ENCODE measurements at places on chromosomes 16 and 17.

GRCh38 chr17:60602871-60603270 is 2.9 kb downstream of the PPM1D start:
- no peak for DNase-seq

GRCh38 chr17:28495635-28496034 is 10.5 kb upstream of the FOXN1 start:
- no peak for DNase-seq

DNA sequence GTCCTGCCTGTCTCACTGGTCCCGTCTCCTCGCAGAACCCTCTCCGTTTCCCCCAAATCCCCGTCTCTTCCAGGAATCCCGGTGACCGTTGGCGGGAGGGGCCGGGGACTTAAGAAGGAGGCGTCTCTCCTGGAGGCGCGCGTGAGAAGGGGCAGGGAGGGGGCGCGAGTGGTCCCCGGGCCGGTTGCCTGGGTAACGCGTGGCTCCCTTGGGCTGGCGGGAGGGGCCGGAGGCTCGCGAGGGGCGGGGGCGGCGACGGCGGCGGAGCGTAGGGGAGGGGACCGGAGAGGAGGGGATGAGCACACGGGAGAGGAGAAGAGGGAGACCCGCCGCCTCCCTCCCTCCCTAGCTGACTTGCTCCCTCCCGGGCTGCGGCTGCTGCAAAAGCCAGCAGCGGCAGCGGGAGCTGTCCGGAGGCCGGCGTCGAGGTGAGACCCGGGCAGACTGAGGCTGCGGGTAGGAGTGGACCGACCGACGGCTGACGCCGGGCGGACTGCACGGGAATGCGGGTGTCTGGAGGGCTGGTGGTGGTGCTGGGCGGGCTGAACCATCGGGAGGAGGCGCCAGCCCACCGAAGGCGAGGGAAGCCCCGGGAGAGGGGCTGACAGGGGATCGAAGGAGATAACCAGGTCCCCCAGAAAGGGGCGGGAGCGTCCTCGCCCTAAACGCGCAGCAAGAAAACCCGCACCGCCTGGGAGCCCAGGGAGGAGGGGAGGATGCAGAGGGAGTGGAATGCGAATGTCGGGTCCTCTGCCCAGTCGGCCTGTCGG is at the start of gene PRRT2:
Gene PRRT2 (plus strand): TSS at position 298 of the 770 bp plus-strand sequence. CDS start 862 bp downstream, outside the sequence.
- no peak for DNase-seq

DNA sequence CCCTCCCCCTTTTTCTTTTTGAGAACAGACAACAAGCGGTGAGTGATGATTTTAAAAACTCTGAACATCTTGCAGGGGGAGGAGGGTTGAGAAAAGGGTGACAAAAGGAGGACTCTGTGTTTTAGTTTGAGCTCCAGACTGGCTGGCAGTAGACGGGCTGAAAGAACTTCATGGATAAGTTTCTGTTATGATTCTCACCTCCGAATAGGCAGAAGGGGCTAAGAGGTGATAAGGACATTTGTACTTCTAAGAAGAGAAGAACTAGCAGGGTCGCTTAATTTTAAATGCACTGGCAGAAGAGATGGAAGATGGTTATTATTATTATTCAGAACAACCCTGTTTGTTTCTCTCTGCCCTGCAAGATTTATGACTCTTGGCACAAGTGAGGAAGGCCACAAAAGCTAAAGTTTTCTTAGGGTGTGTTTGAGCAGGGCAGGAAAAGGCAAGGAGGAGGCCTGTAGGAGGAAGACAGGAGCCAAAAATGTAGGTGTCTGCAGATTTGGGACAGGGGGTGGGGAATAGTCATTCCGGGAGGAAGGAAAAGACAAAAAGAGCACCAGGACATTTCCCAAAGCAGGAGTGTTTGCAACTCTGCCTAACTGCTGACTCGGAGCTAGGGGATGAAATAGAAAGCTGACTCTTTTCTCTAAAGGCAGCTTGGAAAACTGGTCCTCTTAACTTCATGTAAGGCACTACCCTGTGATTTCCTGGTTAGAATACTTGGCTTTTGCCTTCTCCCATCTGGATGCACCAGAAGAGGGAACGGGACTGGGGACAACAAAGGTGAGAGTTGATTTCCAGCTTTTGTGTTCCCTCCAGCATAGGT is 11.9 kb upstream of the HOXB2 start:
- no peak for DNase-seq

DNA sequence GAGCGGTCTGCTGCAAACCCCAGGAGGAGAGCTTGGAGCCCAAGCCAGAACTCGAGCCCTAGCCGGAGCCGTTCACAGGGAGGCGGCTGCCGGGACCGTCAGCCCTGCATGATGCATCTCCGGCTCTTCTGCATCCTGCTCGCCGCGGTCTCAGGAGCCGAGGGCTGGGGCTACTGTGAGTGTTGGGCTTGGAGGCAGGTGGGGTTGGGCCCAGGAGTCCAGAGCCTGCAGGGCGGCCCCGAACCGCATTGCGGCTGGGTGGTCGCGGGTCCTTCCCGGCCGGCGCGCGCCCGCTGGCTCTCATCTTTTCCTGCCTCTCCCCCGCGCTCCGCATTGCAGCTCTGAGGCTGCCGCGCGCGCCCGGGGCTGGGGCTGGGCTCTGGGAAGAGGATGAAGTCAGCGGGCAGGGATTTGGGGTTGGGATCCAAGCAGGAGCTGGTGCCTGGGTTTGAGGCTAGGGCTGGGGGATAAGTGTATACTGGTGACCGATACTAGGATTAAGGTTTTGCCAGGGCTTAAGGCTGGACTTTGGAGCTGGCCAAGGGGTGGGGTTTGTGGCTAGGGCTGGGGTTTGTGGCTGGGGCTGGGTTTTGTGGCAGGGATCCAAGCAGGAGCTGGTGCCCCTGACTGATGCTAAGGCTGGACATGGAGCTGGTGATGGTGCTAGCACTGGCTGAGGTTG is 532 bp downstream of the CNTNAP1 start:
- peak; percentile 72 for DNase-seq

GRCh38 chr17:5418858-5419355 is 555 bp downstream of the NUP88 start:
- DNase-seq = peak; percentile 62

DNA sequence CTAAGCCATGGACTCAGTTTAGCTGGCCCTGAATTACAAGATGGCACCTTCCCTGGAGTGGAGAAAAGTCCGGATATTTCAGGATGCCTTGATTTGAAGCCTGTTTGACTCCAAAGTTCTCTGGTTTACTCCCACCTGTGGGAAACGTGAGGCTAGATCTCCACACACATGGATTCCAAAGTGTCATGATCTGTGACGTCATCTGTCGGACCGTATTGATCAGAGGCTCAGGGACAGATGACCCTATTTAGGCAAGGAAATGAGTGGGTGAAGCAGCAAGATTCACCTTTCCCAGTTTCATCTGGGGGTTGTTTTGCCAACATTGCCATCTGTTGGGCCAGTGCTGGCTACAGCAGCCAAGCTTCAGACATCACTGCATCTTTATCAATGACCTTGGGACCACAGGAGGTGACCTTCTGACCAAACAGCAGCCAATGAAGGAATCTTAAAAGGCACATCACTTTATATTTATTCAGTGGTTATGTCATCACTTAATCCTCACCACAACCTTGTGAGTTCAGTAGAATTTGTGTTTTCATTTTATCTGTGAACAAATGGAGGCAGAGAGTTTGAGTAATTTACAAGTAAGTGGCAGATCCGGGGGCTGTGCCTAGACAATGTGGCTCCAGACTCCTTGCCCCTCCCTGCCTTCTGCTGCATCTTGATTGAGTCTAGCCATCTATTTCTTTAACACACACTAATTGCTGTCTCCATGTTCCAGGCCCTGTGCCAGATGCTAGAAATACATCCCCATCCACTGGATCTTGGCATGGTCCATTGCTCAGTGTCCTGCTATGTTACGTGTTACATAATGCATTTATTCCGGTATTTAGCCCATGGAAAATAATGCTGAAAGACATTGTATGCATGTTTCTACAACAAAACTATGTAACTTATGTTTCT is 1.5 kb upstream of the CDH13 start:
- DNase-seq = no peak

GRCh38 chr17:19719355-19720209 is 3.2 kb upstream of the SLC47A2 start:
- DNase-seq = no peak

- DNase-seq = no peak
These were observed 12.6 kb upstream of the BAIAP2 start for GRCh38 chr17:81022344-81022676.

DNA sequence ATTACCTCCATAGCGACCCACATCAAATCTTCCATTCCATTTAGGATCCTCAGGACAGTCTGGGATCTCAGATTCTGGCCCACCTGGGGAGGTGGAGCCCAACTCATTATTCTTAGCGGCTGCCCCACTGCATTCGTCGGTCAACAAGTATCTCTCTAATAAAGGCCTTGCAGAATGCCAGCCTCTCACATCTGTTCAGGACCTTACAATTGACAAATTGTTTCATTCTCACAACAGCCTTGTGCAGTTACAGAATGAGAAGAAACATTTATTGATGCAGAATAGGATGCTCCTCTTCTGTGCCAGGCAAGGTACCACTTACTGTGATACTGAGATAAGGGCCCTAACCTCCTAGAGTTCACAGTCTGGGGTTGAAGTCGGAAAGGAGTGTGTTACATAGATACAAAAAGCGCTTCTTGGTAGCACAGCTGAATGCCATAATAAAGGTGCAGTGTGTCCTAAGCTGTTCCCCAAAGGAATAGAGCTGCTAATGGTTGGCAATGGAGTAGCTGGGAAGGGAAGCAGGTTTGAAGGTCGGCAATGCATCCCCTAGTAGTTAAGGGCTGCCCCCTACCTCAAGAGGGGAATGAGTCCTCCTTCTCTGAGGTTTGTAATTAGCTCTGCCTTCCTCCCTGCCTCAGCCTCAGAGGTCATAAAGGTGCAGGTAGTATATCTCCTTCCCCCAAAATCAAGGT is 2.3 kb upstream of the MPP2 start:
- DNase-seq = no peak

GRCh38 chr17:75271233-75271954 is 363 bp upstream of the MIF4GD start:
- peak; percentile 35 for DNase-seq

DNA sequence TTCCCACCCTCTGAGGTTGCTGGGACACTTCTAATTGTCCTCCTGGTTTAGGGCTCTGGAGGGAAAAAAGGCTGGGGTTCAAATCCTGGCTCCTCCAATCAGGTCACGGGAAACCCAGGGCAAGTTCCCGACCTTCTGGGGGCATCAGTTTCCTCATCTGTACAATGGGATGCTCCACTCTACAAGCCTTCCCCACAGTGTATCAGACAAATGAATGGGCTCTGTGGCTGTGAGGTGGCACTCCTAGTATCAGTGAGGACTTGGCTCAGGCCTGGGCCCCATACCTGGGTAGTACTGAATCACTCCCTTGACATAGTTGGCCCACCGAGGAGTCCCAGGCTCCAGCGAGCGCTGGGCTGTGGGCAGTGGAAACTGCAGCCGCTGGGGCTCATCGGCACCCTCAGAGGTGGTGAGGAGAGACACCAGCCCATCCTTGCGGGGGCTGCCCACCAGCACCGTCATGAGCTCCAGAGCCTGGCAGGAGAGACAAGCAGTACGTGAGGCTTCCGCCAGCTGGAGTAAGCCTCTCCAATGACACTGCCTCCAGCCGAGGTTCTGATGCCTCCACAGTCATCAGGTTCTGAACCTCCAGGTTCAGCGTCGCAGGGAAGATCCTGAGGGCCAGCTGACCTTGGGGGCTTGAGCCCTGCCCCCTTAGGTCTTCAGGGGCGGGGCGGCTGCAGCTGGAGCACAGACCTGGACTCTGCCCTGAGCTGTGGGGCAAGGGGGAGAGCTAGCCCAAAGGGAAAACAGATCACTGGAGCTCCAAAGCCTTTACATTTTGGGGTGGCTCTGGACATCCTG is 1.2 kb downstream of the GALK1 start:
- DNase-seq = no peak

DNA sequence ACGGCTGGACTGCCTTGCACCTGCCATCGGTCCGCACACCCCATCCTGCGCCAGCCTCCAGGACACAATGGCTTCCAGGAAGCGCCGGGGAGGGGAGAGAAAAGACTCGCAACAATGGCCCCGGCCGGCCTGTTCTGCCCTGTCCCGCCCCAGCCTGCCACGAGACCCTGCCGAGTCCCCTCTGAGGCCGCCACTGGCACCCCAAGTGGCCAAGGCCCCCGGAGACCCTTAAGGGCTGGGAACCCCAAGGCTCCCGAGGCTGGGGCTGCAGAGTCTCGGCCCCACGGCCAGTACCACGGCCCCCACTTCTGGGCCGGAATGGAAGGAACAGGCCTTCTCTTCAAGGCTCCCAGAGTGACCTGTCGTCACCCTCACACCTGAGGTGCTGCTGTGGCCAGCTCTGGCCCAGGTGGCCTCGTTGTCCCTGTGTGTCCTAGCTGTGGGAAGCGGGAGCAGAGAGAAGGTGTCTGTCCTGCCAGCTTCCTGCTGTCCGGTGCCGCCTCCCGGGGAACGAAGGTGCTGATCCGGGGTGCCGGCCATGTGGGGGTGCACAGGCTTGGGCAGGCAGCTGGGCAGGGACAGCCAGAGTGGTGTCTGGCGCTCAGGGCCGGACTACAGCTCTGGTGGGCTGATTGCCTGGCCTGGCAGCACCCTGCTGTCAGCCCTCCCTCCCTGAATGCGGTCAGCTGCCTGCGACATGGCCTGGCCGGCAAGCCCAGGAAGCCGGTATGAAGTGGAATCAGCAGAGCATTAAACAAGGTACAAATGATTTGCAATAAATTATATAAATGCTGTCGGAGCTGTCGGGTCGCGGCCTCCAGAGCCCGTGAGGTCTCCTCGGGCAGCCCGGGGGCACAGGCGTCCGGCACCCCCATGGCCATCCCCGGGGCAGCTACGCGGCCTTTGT is 8.2 kb upstream of the CACNA1H start:
- no peak for DNase-seq

- no peak for DNase-seq
These were observed 1.1 kb upstream of the PHF23 start for GRCh38 chr17:7240375-7240774.

- no peak for DNase-seq
These were observed 4.7 kb upstream of the NDEL1 start for GRCh38 chr17:8430966-8431365.

DNA sequence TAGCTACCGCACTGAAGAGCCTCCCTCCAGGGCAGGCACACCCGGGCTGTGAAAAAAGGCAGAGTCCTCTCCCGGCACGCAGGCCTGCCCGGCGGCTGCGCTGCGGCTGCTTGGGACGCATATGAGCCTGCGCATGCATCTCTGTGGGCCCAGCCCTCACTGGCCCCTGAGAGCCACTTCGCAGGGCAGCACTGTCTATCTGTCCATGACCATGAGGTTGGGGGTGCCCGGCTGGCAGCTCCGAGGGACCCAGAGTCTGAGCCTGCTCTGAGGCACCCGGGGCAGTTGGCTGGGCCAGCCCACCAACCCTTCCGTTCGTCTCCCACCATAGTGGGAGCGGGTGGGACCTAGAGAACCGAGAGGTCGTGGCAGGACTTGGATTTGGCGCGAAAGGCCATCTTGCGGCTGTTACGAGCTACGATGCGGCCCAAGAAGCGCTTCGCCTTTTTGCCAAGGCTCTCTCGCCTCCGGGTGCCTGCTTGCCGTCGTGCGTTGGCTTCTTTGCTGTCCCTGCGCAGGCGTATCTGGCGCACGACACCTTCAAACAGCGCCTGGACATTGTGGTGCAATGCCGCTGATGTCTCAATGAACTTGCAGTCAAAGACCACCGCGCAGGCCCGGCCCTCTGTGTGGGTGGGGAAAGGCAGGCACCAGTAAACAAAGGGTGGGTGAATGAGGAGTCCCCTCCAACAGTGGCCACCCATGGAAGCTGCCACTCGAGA is 3.2 kb upstream of the CDH16 start:
- DNase-seq = no peak

GRCh38 chr17:20291853-20292252 is 175.5 kb downstream of the LGALS9B start:
- no peak for DNase-seq

- no peak for DNase-seq
These were observed 114.2 kb upstream of the MON1B start for GRCh38 chr16:77076839-77077238.
